ENCODE measurements at places on chromosomes 5 and 9.

DNA sequence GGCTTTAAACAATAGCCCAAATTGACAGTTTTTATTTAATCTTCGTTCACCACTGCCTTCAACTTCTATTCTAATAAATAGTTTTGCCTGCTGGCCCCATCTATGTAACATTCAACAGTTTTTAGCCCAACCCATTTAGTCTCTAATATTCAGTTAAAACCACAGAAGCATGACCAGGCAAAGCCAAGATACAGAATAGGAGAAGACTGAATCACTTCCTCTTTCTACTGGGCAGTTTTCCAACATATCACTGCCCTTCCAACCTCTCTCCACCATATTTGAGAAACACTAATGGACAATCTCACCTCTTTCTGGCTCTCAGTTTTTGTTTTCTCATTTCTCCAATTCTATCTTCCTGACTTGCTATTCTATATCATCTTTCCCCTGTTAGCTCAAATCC, 352.9 kb downstream of the DNAH5 start:
- peak; percentile 88 for DNase-seq

GRCh38 chr9:2055203-2055658, 40.1 kb downstream of the SMARCA2 start:
- DNase-seq, result peak; percentile 32

DNA sequence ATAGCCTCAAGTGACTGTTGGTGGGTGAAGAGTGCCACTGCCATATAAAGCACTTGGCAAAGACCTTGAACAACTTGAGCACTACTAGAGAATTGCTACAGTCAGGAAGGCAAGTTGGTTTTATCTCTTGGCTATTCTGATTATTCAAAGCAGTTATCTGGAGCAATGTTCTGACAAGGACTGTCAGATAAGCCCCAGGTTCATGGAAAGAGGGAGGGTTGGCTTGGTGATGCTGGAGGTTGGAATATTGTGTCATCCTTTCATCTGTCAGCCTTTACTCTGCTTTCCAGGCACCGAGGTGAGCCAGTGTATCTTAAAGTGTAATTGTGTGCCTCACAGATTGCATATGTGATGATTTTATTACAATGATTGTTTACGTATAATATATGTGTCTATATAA, 548.4 kb upstream of the ZNF608 start:
- no peak for DNase-seq

- DNase-seq, result no peak
These were observed 99.0 kb downstream of the TRIM36 start for GRCh38 chr5:115070737-115071136.

DNA sequence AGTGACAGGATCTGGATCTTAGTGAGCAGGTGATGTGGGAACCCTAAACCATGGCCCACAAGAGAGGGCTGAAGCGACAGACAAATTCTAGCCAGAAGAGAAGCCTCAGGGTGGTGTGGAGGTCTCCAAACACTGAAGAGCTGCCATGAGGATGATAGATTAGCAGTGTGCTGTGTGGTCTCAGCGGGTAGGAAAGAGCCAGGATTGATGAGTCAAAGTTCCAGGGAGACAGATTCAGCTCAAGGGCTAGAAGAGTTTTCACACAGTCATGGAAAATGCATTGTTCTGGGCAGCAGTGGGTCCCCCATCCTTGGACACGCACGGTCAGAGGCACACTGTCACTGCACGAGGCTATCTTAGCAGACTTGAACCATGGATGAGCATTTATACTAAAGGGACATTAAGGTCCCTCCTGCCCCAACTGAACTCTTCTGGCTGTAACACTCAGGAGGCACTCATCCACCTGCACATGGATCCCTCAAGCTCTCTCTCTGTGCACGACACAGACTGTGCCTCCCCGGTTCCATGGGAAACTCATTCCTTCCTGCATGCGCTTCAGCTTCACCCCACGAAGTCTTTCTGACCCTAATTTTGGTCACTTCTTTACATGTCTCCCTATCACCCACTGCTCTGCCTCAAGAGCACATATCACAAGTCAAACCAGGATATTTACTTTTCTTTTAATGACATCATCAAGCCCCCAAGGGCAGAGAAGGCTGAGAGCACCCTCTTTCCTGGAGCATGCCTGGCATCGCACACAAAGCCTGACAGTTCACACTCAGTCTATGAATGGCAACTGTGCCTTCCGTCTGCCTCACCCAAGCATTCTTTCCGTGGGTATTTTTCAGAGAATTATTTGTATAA, 84.8 kb downstream of the TLE1 start:
- DNase-seq, result peak; percentile 20

DNA sequence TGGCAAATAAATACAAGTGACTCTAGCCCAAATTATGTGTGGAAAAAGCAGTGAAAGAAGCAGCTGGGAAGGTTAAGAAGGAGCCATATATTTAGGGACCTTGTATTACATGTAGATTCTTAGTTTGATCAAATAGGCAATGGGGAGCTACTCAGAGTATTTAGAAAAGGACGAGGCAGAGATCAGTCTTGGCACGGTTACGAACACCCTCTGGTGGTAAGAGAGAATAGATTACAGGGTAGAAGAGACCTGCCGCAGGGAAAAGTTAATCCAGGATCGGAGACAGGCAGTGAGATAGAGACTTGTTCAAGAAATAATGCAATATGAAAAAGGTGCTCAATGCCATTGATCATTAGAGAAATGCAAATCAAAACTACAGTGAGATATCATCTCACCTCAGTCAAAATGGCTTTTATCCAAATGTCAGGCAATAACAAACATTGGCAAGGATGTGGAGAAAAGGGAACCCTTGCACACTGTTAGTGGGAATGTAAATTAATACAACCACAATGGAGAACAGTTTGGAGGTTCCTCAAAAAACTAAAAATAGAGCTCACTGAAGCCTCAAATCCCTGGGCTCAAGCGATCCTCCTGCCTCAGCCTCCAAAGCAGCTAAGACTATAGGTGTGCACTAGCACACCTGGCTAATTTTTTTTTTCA, 12.0 kb downstream of the INIP start:
- DNase-seq, result peak; percentile 66

GRCh38 chr9:133419005-133419404, 1.2 kb upstream of the REXO4 start:
- no peak for DNase-seq

GRCh38 chr9:14271093-14271673, 42.8 kb downstream of the NFIB start:
- peak; percentile 91 for DNase-seq

DNA sequence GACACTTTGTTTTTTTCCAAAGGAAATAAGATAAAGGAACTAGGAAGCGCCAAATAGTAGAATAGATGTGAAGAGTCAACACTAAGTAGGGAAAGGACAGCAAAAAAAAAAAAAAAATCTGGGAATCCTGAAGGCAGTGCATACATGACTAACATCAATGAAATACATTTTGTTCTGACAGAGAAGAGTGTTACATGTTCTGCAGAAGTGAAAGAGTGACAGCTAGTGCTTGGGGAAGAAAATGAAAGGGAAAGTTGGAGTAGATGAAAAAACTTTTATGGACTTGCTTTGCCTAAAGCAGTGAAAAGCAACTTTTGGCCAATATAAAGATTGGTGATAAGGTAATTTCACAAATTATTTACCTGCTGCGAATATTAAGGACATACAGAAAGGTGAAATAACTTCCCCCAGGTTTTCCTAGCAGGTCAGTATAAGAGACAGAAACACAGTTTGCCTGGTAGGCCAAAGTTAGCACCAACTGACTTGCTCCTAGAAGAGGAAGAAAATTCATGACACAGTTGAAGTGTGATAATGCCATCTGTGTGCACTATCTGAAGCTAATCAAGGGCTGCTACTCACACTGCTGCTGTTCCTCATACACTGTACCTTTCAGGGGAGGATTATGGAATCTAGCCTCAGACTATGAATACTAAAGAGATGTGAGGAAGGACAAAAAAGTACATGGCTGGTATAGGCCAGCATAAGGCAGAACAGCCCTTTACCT, 38.6 kb downstream of the RANBP6 start:
- DNase-seq, result no peak

GRCh38 chr9:106722051-106722753, 140.8 kb upstream of the ZNF462 start:
- no peak for DNase-seq

GRCh38 chr5:38538161-38538560, 18.3 kb downstream of the LIFR start:
- no peak for DNase-seq

DNA sequence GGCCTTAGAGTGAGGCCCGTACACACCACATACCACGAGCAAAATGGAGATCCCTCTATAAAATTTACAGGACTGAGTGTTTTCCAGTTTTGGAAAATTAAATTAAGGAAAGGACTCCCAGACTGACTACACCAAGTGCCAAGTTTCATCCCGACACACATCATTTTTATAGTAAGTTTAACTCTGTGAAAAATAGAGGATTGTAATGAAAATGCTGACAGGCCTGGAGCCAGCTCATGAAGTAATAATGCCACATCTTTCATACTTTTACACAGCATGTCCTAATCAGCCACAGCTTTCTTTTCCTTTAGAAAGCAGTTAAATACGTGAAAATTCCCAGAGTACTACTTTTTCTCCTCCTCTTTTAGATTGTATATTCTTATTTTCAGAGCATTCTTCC, 169.2 kb downstream of the SAXO1 start:
- DNase-seq, result peak; percentile 40

GRCh38 chr9:77659926-77660325, 11.8 kb upstream of the GNA14 start:
- DNase-seq, result no peak

DNA sequence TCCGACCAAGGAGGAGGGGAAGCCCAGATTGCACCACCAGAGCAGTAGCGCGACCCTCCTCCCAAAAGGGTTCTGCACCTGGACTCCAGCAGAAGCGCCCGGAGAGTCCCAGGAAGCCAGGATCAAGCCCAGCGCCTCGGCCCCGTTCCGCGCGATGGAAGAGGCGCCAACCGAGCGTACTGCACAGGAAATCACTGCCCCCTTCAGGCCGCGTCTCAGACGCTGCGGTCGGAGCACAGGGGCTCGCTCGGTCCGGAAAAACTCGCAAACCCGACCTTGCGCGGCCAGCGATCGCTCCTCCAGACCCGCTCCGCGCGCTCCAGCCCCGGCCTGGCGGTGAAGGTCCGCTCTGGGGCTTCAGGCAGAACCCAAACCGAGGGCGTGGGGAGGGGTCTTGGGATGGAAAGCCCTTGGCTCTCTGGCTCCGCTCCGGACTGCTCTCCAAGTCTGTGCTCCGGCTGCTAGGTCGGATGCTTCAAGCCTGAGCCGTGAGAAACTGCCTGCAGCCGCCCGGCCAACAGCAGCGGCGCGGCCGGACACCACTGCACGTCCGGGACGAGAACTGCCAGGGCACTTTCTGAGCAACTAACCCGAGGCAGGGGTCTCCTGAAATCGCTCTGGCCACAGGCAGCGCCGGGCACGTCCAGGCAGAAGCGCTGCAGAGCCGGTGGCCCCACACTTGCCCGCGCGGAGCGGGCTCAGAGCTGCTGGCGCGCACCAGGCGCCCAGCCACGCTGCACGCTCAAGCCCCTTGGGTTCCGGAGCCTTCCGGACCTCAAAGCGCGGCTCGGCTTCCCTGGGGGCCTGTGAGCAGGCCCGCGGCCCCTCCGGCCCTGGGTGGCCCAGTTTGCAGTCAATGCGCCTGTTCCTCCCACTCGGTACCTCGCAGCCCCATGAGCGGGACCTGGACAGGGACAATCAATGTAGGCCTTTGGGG, 1.3 kb downstream of the GABBR2 start:
- DNase-seq, result peak; percentile 60

GRCh38 chr9:85723215-85723614, 18.5 kb downstream of the AGTPBP1 start:
- DNase-seq, result no peak

- no peak for DNase-seq
These were observed 93.6 kb downstream of the INSYN2B start for GRCh38 chr5:169886677-169887076.

GRCh38 chr9:93261735-93262523, 78.0 kb downstream of the WNK2 start:
- DNase-seq, result no peak

GRCh38 chr5:73030531-73030930, 74.7 kb downstream of the FCHO2 start:
- DNase-seq, result peak; percentile 9

- DNase-seq, result no peak
These were observed 145.4 kb downstream of the GABBR2 start for GRCh38 chr9:98563212-98563907.

Measured in fibroblast of skin of right quadriceps (primary cell).